ENCODE measurements at places on chromosomes 3 and 15. TPM values are rescaled to one million over a fixed set of nuclear protein-coding genes. Genes with fewer than 3 reads are reported as not detected.

CCR1 gene
- total RNA-seq: not detected

ACKR2 gene
- 0.13 TPM for total RNA-seq

SMAD6 gene
- total RNA-seq: 25.5 TPM

BCL2A1 gene
- total RNA-seq: 9.7 TPM

DUSP7 gene
- 20.8 TPM for total RNA-seq

TP53BP1 gene
- 18.7 TPM for total RNA-seq

LRRC15 gene
- total RNA-seq: 0.13 TPM

TOMM70 gene
- total RNA-seq: 45.0 TPM

GAP43 gene
- 0.07 TPM for total RNA-seq

P2RY1 gene
- 0.49 TPM for total RNA-seq

C3orf22 gene
- not detected for total RNA-seq

TSEN2 gene
- 15.3 TPM for total RNA-seq

CTXND1 gene
- total RNA-seq: 0.01 TPM

CLRN1 gene
- total RNA-seq: not detected

MON1A gene
- total RNA-seq: 8.0 TPM

MKRN3 gene
- 2.0 TPM for total RNA-seq

CLDN18 gene
- not detected for total RNA-seq

RPL29 gene
- 1,325 TPM for total RNA-seq

GP9 gene
- not detected for total RNA-seq

SAMMSON gene
- total RNA-seq: not detected

JMJD7 gene
- 3.4 TPM for total RNA-seq

TEX55 gene
- total RNA-seq: not detected

CIDEC gene
- total RNA-seq: 76.8 TPM

ZNF662 gene
- not detected for total RNA-seq

CIB1 gene
- total RNA-seq: 224 TPM

GPR62 gene
- total RNA-seq: not detected

DISP2 gene
- 1.1 TPM for total RNA-seq

SI gene
- total RNA-seq: not detected

ALPK3 gene
- 0.07 TPM for total RNA-seq

MYO5C gene
- total RNA-seq: 6.6 TPM

DPPA2 gene
- not detected for total RNA-seq

DUOXA2 gene
- not detected for total RNA-seq

PARL gene
- total RNA-seq: 67.0 TPM

IDH3A gene
- total RNA-seq: 63.4 TPM

PRSS50 gene
- total RNA-seq: not detected

ADGRG7 gene
- total RNA-seq: not detected

MED12L gene
- total RNA-seq: 0.42 TPM

MTFMT gene
- total RNA-seq: 27.5 TPM

CDHR4 gene
- 0.12 TPM for total RNA-seq

CFAP161 gene
- total RNA-seq: not detected

ST6GAL1 gene
- total RNA-seq: 3.9 TPM

MEIS2 gene
- total RNA-seq: 6.7 TPM

CHRNA3 gene
- total RNA-seq: 0.33 TPM

GREM1 gene
- total RNA-seq: 2.4 TPM

Measured in A549 treated with AZD2906 at 1 μM for 4 hours (cell line).